ENCODE measurements at places on chromosomes 3 and 15.

DNA sequence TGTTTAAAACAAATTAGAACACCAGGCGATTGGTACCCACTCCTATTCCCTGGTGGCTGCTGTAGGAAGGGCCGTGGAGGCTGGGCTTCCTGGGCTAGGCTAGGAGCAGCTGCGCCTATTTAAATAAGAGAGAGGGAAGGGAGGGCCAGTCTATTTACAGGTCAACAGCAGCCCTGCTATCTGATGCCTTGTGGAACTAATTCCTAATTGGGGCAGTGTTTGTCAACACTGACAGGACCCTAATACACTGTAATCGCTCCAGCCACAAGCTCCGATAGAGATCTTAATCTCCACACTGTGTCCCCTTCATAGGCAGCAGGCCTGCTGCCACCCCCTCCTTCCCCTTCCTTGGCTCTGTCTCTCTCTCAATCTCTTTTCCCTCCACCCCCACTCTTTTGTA is 116.9 kb upstream of the SOX14 start:
- no peak for DNase-seq

DNA sequence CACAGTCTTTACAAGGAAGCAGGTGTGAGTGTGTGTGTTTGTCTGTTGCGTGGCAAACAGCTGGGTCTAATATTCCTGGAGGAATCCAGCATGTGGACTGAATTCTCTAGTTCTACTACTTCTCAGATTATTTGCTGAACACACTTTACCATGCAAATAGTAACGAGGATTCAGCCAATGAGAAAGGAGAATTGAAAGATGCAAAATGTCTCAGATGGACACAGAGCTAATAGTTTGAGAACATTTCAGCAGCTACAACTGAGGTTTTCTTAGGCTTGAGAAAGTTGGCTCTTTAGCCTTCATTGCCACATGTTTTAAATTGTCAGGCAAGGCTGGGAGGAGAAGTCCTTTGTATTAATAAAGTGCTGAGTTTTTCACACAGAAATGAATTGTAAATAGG is 568.0 kb upstream of the MDFIC2 start:
- DNase-seq = no peak

GRCh38 chr3:43964640-43965039 is 273.9 kb downstream of the ABHD5 start:
- DNase-seq = no peak

DNA sequence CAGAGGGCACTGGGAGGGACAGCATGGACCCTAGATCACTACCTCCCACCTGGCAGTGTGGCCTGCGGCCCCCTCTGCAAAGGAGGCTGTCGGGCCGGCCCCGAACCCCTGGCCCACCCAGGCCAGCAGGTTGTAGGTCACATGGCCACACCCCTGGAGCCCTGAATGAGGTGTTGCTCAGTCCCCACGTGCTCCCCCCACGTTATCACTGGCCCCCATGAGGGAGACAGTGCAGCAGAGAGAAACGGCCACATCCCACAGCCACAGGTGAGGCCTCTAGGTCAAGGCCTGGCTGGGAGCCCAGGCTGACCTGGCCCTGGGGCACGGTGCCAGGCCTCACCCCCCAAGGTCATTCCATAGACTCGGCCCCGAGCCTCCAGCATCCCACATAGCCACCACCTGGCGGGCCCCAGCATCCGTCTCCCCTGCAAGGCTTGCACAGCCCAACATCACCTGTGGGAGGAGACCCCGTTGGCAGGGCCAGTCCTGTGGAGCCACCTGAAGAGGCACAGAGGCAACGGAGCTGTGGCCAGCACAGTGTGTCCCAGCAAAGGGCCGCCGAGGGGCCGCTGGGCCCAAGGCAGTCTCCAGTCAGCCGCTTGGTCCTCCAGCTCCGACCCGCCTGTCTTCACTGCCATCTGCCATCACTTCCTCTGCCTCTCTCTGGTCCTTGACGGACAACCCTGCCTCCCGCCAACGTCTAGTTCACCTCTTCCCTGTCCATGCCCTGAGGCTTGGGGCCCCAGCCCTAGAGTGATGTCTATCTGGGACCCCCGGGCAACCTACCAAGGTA is 53.1 kb downstream of the DNAJB8 start:
- DNase-seq = no peak

GRCh38 chr15:62469874-62470688 is 305.0 kb upstream of the C2CD4B start:
- DNase-seq = no peak

GRCh38 chr3:187942658-187943241 is 197.5 kb upstream of the BCL6 start:
- DNase-seq = no peak

GRCh38 chr3:171204942-171205341 is 178.4 kb upstream of the SLC2A2 start:
- no peak for DNase-seq

GRCh38 chr3:136818191-136818768 is 646 bp upstream of the SLC35G2 start:
- no peak for DNase-seq
